Upper lobe of left lung (tissue), 6 donors: ENCODE measurements at places on chromosomes 5 and 9.

DNA sequence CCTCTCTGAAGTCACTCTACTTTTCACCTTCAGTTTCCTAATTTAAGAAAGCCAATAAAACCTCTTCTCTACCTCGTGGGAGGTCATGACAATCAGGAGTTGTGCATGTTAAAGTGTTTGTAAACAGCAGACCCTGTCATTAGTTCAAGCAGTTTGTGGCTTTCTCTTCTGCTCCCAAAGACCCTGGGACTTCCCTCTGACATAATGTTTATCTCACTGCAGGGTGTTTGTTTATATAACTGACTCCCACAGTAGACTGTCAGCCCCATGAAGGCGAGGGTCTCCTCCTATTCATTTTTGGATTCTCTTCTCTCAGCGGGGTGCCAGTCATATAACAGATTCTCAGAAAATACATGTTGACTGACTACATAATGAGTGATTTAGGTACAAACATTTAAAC lies 360.0 kb upstream of the ZNF462 start:
- no peak for DNase-seq

DNA sequence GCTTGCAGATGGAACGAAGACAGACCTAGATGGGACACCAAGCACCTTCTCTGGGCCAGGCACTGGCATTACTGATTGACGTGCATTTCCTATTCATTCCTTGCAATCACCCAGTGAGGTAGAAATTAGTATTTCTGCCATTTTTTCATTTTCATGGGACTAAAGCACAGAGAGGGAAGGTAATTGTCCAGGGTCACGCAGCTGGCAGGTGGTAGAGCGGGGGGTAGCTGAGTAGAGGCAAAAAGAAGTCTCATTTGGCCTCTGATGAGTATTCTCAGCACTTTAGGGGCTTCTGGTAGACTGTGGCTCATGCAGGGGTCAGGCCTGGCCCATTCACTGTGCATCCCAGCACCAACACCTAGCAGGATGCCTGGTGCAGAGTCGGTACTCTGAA lies 19.5 kb upstream of the DUSP1 start:
- DNase-seq = no peak

DNA sequence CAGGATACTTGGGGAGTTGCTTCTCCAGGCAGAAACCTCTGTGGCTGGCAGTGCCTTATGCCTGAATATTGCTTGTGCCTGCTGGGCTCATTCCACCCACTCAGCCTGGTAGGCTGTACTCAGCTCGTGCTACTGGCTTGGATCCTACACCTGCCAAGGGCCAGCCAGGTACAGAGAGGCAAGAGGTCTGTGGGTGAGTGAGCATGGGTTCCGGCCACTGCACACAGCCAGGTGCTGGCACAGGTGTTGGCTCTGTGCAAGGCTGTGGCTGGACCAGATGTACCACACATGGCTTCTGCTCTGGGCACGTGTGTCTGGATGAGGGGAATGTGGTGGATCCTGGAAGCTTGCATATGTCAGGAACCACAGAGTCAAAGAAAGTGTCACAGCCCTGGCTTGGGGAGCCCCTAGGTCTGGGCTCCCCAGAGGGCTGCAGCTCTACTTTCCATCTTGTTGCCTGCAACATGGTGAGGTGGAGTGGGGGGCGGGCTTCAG lies 76.7 kb upstream of the C6 start:
- DNase-seq = no peak

DNA sequence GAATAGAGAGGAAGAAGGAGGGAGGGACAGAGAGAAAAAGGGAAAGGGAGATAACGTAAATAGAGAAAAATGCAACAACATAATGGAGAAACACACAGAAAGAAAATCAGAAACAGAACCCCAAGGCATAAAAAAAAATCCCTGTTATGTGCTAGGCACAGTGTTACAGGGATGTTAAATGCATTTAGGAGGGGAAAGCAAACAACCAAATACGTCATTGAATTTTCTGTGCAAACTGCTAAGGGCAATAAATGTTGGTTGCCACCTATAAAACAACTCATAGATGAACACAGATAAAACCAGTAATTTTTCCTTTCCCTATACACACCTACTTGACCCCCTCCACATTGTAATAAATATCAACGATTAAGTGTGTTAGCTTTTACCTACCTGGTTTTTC lies 51.3 kb upstream of the ASTN2 start:
- no peak for DNase-seq

DNA sequence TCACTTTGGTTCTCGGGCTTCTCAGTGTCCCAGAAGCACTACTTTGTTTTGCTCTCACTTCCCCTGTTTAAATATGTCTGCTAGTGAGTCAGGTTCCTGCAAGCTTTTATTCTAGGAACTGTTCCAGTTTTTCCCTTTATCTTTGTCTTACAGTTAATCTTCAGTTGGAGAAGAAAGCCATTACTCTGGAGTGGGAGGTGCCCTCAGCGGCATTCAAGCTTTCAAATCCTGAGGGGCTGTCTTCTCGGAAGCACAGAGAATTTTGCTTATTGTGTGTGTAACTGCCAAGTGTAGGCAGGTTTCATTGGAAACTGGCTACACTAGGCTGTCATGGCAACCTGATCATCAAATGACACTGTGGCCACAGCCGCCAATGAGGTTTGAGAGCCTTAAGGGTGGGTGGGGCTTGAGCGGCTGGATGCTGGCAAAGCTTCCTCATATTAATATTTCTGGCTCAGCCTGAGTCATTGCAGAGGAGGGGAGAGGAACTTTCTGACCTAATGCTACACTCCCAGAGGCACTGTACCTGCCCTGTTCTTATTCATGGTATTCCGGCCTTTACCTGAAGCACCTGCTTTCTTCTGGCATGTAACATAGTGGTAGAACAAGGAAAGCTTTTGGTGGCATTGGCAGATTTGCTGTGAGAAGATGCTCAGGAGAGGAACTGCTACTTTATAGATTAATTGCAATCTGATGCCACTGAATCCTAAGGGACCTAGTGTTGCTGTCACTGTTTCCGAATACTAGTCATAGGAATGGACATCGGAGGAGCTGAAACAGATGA lies 26.3 kb downstream of the SLC25A25 start:
- DNase-seq = peak; percentile 94

- no peak for DNase-seq
Measured at GRCh38 chr5:176653401-176654385, 6.4 kb downstream of the TSPAN17 start.

DNA sequence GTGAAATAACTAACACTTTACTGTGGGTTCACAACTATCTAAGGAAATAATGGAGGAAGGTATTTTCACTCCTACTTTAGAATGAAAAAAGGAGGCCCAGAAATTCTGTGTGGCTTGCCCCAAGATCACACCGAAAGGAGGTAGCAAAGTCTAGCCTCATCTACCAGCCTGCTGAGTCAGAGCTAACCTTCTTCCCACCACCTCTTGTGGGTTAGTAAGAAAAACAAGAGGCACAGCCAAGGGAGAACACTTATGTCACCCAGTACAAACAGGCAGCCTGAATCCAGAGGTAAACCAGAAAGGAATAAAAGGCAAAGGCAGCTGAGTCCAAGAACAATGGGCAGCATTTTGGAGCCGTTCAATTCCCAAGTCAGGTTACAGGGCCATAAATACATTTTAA lies 91.9 kb upstream of the RASEF start:
- DNase-seq = no peak

DNA sequence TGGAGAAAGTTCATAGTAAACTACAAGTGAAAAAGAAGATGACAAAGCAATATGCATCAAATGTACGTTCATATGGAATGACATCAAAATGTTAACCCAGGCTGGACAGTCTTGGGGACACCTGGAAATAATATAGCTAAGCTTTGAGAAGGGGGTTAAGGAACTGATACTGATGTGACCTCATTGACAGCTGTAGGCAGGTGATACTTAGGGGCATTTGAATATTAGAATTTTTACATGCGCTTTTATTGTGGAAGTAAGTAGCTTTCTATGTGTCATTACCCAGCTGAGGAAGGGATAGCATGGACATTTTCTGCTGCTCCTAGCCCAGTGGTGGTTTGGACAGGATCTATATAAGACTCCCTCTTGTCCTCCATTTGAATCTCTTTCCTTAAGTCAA lies 299.7 kb downstream of the CWC27 start:
- no peak for DNase-seq

GRCh38 chr5:39198127-39198526 lies 21.2 kb downstream of the FYB1 start:
- no peak for DNase-seq

- DNase-seq = peak; percentile 94
Measured at GRCh38 chr9:136902259-136902821, 16.0 kb downstream of the TRAF2 start.

DNA sequence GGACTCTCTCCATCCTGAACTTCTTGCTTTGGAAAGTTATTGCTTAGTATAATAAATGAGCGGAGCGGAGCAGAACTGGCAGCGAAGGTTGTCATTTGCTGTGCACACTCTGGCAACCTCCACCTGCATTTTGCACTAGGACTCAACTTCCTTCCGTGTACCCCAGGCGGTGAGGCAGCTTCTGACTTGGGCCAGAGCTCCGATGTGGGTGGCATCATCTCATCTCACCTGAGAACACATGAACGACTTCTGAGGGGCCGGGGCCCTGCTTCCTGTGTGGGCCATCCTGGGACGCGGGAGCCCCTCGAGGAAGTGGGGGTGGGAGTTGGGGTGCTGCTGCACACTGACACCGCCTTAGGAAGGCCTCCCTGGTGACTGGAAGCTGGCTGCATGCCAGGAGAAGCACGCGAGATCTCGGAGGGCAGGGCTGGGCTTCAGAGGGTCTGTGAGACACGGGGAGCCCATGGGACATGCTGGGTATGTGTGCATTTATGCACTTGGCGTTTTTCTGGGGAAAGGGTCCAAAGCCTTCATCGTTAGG lies 56.5 kb upstream of the COL5A1 start:
- no peak for DNase-seq

DNA sequence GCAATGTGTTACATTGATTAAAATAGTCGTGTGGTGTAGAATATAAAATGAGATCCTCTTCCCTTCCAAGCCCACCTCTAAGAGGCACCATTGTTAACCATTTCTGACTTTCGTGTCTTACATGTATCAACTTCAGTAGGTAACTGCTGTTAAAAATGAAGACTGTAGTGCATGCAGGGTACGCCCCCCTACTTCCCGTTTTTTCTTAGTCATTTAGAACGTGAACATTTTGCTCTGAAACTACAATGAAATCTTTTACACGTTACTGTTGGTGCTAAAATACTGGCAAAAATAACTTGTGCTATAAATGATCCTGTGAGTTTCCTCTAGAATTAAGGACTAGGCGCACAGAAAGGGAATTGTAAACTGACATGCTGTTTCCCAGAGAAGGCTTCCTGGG lies 41.5 kb downstream of the WNK2 start:
- DNase-seq = no peak

DNA sequence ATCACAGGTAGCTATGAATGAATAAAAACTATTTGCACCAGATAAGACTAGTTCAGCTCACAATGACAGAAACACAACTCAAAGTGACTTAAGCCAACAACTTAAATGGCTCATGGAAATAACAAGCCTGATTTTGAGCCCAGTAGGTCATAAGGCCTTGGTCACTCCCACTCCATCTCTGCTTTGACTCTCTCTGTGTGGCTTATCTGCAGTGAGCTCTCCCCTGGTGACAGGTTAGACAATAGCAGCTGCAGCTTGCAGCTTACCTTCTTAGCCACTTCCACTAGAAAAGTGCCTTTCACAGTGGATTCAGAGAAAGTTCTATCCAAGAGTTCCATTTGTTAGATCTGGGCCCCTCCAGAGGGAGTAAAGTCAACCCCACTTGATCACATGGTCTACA lies 315.7 kb downstream of the RAB3C start:
- no peak for DNase-seq

GRCh38 chr9:1219284-1219683 lies 169.1 kb downstream of the DMRT2 start:
- no peak for DNase-seq

DNA sequence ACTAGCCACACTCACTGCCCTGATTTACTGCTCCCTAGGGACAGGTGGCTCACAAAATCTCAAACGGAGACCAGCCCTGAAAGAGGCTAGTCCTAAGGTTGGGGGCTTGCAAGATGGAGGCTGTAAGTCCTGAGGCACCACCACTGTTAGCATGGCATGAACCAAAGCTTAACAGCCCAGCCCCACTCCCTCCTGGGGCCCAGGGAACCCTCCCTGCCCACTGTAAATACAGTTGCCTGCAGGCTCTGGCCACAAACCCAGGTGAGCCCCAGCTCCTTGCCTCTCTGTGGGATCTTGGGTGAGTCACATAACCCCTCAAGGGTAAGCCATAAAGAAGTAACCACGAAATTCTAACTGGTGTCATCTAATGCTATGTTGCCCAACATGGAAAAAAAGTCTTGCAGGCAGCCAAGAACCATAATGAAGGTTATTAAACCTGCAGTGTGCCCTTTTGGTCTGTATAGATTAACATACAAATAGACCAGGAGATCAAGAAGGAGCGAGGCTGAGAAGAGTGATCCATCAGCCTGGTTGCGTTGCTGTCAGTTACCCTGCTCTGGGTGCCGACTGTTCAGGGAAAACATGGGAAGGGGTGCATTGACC lies 1.7 kb upstream of the POMT1 start:
- DNase-seq = no peak

GRCh38 chr5:22470408-22470807 lies 382.7 kb downstream of the CDH12 start:
- DNase-seq = no peak

- no peak for DNase-seq
Measured at GRCh38 chr9:136865041-136865767, 904 bp downstream of the EDF1 start.

DNA sequence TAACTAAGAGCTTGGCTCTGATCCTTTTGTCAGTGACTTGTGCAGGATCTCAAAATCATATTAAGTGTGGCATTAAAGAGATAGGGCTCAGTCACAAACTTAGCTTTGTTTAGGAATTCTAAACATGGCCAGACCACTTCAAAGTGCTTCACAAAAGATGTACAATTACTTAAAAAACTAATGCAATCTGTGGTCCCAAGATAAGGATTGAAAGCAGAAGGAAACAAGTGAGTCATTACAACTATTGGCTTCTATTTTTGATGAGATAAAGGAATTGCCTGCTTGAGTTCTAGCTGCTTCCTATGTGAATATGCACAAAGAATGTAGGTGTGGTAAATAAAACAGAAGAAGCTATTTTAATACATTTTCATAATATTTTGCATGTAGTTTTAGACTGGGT lies 44.9 kb upstream of the SLC12A2 start:
- no peak for DNase-seq

DNA sequence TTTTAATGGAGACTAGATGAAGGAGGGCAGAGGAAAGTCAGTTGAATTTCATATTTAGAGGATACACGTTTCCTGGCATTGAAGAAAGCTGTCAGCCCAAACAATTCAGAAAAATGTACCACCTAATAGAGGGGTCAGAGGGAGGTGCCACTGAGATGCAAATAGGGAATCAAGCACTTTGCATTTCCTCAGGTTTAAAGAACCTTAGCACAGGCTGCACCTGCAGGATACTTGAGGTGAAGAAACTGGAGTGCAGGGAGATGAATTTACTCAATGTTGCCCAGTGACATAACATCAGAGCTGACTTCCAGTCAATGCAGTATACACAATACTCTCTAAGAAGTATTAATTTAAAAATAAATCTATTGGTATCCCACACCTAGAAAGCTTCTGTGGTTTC lies 67.0 kb upstream of the MAST4 start:
- DNase-seq = peak; percentile 65

- no peak for DNase-seq
Measured at GRCh38 chr5:78269088-78269703, 25.3 kb downstream of the AP3B1 start.

GRCh38 chr9:18923167-18923566 lies 109.8 kb downstream of the SAXO1 start:
- DNase-seq = no peak
